ENCODE measurements at places on chromosomes 2 and 18.

GRCh38 chr2:223558970-223559369, 43.2 kb downstream of the SCG2 start:
- no peak for DNase-seq

- no peak for DNase-seq
These were observed 74.2 kb upstream of the ID2 start for GRCh38 chr2:8607606-8608005.

DNA sequence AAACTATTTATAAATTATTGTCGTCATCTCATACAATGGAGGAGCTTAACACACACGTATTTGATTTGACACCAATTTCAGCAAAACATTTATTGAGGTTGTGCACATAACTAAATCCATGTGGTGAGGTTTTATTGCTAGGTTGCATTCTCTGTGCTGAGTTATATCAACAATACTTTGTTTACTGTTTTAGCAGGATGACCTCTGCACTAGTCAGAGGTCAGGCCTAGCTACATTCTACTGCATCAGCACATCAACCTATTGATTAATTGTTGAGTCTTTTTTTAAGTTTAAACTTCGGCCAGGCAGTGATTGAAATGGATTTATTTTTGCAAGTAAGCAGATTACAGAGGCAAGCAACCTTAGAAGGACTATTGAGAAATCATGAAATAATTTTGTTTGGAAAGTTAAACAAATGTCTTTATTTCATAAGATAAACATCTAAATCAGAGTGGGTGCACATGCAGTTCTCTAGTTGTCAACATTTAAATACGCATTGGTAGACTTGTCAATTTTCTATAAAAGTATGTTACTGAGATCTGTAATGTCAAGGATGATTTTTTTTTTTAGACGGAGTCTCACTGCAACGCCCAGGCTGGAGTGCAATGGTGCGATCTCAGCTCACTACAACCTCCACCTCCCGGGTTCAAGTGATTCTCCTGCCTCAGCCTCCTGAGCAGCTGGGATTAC, 75.2 kb upstream of the CD28 start:
- no peak for DNase-seq

DNA sequence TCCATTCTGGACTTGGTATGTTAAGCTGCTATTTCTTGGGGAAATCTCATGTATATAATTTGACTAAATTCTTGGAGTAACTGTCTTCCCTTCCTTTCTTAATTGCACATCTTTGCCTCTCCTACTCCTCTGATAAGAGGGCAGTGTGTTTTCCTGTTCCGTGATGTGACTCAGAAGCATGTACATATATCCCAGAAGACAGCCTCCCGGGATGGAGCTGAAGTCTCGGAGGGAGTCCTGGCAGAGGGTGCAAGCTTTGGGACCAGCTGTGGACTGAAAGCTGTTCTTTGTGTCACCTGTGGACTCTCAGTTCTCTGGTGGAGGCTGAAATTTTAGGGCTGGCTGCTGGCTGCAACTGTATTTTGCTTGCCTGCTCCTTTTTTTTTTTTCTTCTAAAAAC, 54.7 kb upstream of the MGAT5 start:
- DNase-seq: no peak

- DNase-seq: no peak
These were observed 31.2 kb downstream of the C1D start for GRCh38 chr2:68031542-68032160.

- no peak for DNase-seq
These were observed 30.7 kb downstream of the METTL8 start for GRCh38 chr2:171402906-171403580.

- no peak for DNase-seq
These were observed 158.7 kb upstream of the SKOR2 start for GRCh38 chr18:47410139-47410538.

- DNase-seq: no peak
These were observed 156.8 kb upstream of the STK17B start for GRCh38 chr2:196328088-196328680.

Data from effector CD8-positive, alpha-beta T cell (primary cell).